Stimulated activated CD4-positive, alpha-beta T cell treated with anti-CD3 and anti-CD28 coated beads, TNF-alpha, amount 100 ng/mL, for 4 hours (primary cell): ENCODE measurements at places on chromosomes 3 and 15.
A peak's percentile ranks its signal among the peaks of the same experiment; 100 is the strongest.

- no peak for DNase-seq
Measured at GRCh38 chr3:102714567-102714966, 279.8 kb downstream of the ZPLD1 start.

- DNase-seq = no peak
Measured at GRCh38 chr15:53354874-53355273, 404.6 kb downstream of the WDR72 start.

DNA sequence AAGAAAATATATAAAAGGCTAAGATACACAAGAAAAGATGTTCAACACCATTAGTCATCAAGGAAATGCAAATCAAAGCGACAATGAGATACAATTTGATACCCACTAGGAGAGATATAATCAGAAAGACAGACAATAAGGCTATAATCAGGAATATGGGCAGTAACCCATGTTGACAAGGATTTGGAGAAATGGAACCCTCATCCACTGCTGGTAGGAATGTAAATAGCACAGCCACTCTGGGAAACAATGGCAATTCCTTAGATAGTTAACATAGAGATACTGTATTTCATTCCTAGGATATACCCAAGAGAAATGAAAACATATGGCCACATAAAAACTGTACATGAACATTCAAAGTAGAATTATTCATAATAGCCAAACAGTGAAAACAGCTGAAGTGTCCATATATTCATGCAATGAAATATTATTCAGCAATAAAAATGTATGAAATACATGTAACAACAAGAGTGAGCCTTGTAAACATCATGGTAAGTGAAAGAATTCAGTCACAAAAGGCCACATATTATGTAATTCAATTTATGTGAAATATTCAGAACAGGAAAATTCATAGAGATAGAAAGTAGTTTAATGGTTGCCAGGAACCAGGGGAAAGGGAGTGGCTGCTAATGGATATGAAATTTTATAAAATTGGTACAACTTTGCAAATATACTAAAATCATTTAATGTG is 18.2 kb upstream of the COL8A1 start:
- DNase-seq = no peak

DNA sequence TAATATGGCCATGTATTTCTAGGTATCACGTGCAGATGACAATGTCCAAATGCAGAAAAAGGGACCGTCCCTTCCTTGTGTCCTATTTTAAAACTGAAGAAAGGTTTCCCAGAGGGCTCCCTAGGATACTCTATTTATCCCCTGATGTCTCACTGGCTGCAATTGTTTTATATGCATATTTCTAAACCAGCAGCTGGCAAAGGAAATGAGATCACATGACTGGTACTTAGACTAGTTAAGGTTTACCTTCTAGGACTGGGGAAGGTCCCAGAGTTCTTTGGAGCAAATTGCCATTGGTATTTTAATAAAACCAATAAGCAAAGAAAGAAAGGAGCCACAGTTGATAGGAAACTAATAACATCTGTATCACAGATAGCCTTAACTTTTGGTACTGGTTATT is 29.5 kb downstream of the GTF2E1 start:
- no peak for DNase-seq

DNA sequence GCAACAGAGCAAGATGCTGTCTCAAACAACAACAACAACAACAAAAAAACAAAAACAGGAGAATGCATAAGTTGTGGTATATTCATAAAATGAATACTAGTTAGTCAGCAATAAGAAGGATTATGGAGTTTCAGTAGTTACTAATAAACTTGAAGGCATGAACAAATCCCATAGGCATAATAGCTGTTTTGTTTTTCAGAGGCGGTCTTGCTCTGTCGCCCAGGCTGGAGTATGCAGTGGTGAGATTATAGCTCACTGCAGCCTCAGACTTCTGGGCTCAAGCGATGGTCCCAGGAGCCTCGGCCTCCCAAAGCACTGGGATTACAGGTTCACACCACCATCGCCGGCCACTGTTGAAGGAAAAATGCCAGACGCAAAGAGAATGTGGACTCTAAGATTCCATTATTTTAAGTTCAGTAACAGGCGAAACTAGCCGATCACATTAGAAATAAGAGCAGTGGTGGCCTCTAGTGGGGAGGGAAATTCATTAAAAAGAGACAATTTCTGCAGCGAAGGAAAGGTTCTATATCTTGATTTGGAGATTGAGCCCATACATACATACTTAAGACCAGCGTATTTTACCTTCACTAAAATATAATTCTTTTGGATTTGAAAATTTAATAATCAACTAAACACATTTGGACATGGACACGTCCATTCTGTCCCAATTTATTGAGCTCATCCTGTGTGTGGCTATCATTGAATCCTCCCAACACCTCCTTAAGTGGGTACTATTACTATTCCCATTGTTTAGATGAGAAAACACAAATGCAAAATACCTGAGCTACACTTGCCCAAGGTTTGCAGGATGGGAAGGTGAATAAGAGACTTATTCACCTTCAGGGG is 27.4 kb upstream of the HDAC11 start:
- DNase-seq = no peak

DNA sequence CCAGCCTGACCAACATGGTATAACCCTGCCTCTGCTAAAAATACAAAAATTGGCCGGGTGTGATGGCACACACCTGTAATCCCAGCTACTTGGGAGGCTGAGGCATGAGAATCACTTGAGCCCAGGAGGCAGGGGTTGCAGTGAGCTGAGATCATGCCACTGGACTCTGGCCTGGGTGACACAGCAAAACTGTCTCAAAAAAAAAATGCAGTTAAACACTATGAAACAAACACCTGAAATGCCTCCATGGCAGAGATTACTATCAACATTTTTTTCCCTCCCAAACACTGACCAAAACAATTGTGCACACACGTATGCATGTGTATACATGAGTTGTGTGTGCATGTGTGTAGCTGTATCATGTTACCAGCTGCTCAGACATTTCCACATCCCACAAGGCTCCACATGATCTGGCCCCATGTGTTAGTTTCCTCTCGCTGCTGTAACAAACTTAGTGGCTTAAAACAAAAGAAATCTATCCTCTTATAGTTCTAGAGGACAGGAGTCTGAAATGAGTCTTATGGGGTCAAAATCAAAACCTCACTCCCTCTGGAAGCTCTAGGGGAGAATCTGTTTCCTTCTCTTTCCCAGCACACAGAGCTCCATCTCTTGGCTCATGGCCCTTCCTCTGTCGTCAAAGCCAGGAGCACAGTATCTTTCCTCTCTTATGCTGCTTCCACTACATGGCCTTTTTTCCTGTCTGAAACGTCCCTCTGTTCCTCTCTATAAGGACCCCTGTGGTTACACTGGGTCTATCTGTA is 34.5 kb downstream of the SLC41A3 start:
- DNase-seq = no peak

GRCh38 chr3:153618176-153618575 is 456.1 kb downstream of the RAP2B start:
- no peak for DNase-seq

GRCh38 chr15:88108991-88109390 is 147.5 kb downstream of the NTRK3 start:
- DNase-seq = no peak

DNA sequence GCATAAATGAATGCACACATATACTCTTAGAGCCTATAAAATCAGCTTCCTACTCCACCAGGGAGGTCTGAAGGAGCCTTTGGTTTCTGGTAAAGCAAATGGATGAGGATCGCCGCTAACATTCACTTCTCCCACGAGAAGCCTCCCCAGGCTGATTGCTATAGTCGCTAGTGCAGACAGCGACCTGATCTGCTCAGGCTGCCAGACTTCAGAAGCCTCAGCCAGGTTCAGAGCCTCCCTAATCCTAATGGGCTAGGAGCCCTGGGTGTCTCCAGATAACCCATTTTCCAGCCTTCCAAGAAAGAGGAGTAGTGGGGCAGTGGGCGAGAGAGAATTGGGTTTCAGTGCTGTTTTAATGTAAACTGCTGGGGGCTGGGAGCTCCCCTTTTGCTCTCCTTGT is 35.4 kb downstream of the TPM1 start:
- no peak for DNase-seq

DNA sequence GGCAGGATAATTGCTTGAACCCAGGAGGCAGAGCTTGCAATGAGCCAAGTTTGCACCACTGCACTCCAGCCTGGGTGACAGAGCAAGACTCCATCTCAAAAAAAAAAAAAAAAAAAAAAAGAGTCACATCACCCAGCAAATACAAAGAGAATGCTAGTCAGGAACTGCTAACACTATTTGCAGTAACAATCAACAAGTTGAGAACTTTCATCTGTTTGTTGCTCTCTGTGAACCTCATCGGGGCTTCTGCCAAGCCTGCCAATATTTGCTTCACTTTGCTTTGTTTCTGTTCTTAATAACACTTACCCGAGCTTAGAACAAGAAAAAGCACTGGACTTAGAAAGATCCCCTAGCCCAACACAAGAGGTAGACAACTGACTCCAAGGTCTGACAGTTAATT is 76.9 kb downstream of the PLCH1 start:
- DNase-seq = no peak

DNA sequence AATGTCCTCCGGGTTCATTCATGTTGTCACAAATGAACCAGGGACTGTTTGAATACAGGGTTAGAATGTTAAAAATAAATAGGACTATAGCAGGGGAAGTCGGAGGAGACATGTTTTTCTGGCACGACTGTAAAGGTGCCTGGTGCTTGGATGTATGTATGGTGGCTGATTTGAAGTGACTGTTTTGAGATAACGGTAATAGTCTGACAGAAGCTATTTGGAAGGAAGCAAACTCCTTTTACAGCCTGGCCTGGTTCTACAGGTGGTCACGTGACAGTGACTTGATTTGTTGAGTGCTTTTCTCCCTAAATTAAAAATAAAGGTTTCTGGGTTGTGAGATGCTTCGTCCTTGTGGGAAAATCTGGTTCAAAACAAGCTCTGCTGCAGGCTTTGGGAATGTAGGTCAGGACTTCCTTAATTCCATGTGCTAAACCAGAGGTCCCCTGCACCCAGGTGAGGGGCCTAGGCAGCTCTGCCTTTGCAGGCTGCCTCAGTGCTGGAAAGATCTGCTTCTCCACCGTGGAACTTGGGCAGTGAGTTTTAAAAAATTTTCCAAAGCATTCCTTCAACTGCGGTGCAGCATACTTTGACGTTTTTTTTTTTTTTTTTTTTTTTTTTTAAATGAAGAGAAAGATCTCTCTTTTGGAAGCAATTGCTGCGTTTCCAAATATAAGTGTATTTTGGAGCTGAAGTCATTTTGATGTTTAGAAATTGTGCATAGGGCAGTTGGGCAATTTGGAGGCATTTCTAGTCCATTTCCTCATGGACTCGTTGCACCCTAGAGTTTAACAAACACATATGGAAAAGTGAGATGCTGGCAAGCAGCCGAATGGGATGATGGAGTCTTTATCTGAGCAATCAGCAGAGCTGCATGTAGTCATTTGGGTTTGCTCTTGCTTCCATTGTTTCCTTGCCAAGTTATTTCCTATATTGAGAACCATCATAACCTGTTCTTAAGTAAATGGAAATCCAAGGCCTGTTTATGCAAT is 30.9 kb downstream of the ITPR1 start:
- no peak for DNase-seq

DNA sequence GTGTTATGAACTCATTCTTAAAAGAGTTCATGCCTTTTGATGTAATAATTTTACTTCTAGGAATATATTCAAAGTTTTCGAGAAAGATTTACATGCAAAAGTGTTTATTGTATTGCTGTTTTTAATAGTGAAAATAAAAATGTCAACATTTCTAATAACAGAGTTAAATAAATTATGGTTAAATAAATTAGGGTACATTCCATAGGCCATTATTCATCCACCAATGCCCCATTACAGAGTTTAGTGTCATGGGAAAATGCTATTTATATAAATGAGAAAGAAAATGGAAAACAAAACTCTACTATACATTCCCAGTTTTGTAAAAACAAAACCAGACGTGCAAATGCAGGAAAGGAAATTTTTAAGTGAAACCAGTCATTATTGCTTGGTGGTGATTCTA is 538.1 kb upstream of the TBL1XR1 start:
- no peak for DNase-seq

GRCh38 chr15:98682992-98683701 is 34.8 kb downstream of the IGF1R start:
- no peak for DNase-seq

GRCh38 chr15:35654332-35654731 is 108.4 kb upstream of the DPH6 start:
- DNase-seq = no peak

- DNase-seq = peak; percentile 29
Measured at GRCh38 chr3:8769088-8769822, at the start of gene OXTR. Gene OXTR, minus strand, starts transcription at chr3:8769613. Its CDS starts 1,426 bp downstream, at chr3:8768187.

DNA sequence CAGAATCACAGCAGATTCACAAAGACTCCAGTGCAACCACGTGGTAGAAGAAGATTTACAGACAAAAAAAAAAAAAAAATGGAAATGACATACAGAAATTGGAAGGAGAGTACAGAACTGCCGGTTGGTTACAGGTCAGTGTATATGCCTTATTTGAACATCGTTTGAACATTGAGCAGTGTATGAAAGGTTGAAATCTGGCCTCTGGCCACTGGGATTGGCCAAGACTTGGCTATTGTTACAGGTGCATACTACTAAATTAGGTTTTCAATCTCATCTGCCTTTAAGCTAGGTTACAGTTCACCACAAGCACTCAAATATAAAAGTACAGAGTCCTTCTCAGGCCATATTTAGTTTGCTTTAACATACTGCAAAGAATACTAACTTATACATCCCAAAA is 59.8 kb downstream of the THBS1 start:
- DNase-seq = no peak

GRCh38 chr15:72680931-72681330 is 5.1 kb downstream of the HIGD2B start:
- DNase-seq = no peak

DNA sequence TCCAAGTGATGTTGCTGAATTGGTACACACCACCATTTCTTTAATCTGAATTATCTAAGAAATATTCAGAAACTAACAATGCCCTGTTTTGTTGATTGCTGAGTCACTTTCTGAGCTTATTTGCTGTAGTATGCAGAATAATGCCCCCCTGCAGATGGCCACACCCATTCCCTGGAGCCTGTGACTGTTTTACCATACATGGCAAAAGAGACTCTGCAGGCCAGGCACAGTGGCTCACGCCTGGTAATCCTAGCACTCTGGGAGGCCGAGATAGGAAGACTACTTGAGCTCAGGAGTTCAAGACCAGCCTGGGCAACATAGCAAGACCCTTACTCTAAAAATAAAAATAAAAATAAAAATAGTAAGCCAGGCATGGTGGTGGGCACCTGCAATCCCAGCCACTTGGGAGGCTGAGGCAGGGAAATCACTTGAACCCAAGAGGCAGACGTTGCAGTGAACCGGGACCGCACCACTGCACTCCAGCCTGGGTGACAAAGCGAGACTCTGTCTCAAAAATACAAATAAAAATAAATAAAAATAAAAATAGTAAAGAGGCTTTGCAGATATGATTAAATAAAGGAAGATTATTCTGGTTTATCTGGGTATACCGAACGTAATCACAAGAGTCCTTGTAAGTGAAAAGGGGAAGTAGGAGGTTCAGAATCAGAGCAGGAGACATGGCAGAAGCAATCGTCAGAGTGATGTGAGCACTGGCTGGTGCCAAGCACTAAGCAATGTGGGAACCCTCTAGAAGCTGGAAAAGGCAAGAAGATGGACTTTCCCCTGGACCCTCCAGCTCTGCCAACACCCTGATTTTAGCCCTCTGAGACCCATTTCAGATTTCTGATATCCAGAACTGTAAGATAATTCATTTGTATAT is 19.0 kb downstream of the PCYT1A start:
- DNase-seq = no peak

GRCh38 chr3:101063401-101063800 is 70.2 kb upstream of the ABI3BP start:
- DNase-seq = no peak

GRCh38 chr3:124886168-124887056 is 753 bp downstream of the ITGB5 start:
- peak; percentile 38 for DNase-seq
